ENCODE measurements at places on chromosomes 1 and 21.

- DNase-seq = no peak
These were observed 20.3 kb downstream of the NOS1AP start for GRCh38 chr1:162089748-162090147.

GRCh38 chr1:192575499-192576189 is at the start of gene RGS1:
Gene RGS1 (plus strand): TSS chr1:192575773. CDS start chr1:192575793, 20 bp downstream.
- no peak for DNase-seq

GRCh38 chr1:155952505-155952890 is 11.1 kb downstream of the RXFP4 start:
- no peak for DNase-seq

DNA sequence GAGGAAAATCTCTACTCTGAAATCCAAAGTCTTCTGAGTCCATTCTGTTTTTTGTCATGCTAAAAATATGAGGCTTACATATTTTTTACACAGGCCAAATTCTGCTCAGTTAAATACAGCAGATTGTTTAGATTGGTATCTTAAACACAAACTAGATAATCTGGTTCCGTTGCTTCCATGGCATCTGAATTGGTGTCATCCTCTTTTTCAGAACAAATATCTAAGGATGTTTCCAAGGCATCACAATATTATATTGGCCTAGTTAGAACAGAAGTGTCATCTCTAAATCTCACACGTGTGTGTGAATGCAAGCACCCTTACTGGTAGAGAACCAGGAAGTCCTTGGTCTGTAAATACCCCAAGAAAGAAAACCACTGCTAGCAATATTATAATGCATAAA is 151.2 kb downstream of the NRIP1 start:
- no peak for DNase-seq

- no peak for DNase-seq
These were observed 6.3 kb upstream of the SRARP start for GRCh38 chr1:15997637-15998280.

DNA sequence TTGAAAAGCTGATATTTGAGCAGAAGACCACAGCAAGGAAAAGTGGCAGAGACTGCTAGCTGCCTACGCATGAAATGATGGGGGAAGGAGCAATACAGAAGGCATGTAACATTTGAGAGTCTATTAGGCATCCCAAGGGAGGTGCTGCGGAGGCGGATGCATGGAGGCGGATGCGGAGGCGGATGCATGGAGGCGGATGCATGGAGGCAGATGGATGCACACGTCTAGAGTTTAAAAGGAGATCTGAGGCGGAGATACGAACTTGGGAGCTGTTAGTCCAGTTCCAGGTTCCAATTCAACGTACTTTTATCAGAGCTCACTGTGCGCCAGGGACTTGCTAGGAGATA is 744 bp upstream of the DDX20 start:
- DNase-seq = peak; percentile 91

DNA sequence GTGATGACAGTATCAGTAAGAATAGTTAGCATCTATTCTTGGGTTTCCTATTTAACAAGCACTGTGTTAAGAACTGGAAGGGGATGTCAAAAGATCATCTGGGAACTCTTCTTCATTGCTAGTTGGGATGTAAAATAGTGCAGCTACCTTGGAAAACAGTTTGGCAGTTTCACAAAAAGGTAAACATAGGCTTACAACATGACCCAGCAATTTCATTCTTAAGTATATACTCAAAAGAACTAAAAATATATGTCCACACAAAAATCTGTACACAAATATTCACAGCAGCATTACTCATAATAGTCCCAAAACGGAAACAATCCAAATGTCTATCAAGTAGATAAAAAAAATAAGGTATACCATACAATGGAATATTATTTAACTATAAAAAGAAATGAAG is 45.7 kb downstream of the DIPK1A start:
- DNase-seq = no peak

DNA sequence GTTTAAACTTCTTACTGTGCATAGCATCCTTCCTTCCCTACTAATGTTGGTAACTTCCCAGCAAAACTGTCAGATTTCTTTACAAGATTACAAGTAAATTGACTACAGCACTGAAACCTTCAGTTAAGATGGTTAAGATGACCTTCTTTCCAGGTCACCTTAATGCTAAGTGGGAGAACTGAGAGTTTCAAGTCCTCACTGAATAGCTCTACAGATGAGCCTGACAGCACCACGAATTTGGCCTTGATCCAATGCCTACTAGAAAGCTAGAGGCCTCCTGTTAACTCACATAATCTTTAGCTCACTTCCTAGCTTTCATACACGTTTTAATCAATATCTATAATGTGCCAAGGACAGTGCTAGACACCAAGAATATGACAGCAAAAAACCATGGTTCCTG is 276.0 kb upstream of the PLD5 start:
- DNase-seq = no peak

- DNase-seq = no peak
These were observed 225.6 kb upstream of the FGGY start for GRCh38 chr1:59071289-59071688.

- peak; percentile 19 for DNase-seq
These were observed 109.1 kb upstream of the GADD45A start for GRCh38 chr1:67575861-67576260.

DNA sequence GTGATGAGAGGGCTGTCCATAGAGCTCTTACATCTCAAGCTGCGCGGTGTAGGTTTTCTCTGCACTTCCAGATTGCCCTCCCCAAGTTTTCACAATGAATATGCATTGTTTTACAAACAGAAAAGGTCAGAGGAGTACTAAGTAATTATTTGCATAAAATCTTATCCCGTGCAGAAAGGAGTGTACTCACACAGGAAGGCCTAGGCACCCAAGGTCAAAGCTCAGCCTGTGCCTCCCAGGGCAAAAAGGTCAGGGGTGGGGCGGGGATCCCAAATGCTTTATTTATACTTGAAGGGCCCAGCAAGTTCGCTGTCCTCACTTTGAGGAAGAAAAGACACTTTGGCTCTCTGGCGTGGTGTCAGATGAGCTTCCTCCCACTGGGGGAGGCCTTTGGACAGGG is 10.3 kb upstream of the KCNE1 start:
- no peak for DNase-seq

- DNase-seq = no peak
These were observed 642.8 kb downstream of the KCNT2 start for GRCh38 chr1:195965475-195965874.

- DNase-seq = no peak
These were observed 129.5 kb downstream of the TENT5C start for GRCh38 chr1:117735045-117735992.

DNA sequence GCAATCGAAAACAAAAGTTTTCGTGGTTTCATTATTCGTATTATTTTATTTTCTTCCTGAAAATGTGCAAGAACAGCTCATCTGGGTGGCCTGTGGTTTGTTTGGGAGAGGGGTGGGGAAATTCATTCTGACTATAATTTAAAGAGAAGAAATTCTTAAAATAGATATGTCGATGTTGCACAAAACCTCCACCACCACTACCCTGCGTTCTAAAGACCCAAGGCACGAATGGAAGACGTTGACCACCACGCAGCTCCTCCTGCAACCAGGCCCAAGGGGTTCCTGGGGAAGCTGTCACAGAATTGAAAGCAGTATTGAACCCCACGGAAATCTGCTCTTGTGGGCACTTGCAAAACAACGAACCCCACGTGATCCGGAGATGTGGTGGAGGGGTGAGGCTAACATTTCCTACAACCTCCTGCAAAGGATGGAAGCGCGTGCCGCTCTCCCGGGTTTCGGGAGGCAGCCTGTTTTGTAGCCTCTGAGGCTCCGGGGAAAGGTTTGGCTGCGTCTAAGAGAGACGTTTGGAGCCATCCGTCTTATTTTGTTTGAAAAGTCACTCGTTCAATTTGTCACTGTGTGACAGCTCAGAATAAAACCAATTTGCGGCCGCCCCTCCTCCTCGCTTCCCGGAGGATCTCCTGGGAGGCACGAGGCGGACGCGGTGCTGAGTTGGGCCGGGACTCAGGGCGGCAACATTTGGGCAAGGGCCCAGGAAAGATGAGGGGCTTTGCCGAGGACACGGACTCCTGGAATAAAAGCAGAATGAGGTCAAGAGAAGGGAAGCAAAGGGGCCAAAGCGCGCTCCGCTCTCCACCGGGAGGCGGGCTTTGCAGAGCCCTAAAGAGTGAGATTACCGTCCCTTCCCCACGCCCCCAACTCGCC is 810 bp upstream of the HLX start:
- no peak for DNase-seq

DNA sequence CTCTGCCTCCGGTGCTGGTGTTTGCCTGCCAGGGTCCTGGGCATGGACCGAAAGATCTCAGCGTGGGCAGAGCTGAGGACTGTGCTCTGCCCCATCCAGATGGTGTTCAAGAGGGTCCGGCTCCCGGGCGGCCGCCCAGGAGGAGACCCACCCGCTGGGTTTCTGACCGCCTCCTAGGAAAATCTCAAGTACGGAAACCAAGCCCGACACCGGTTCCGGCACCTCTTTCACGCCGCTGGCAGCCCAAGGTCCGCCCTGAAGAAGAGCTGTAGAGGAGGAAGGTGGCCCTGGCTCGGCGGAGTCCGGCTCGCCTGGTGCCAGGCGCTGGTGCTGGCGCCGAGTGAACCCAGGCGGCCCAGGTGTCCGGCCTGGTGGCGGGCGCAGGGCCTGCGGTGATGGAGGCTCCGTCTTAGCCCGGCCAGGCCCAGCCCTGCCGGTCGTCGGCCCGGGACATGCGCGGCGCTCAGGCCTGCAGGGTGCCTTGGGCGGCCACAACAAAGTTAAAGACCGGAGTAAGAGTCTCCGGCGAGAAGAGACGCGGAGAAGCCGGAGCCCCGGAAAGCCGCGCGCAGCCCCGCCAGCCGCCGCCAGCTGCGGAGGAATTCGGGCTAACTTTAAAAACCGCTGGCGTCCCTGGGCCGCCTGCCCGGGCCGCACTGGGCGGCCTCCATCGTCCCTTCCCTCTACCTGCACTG is 1.5 kb downstream of the GRIK3 start:
- no peak for DNase-seq

GRCh38 chr1:10200620-10201019 is 9.8 kb upstream of the KIF1B start:
- DNase-seq = no peak

DNA sequence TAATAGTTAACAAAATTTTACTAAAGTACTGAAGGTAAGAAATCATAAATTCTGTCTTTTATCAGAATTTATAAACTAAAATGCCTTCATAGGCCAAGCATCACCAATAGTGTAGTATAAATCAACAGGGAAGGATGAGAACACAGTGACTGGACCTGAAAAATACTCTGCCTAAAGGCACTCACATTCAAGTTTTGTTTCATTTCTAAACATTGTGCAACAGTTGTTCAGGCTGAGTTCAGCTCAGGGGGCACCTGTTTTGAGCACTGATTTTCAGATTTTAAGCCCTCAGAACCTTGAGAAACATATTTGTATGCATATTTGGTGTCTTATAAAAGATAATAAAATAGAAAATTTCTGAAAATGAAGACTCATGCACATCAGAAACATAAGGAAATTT is 12.4 kb downstream of the ACBD6 start:
- no peak for DNase-seq

GRCh38 chr1:215055281-215055935 is 27.1 kb upstream of the KCNK2 start:
- no peak for DNase-seq

DNA sequence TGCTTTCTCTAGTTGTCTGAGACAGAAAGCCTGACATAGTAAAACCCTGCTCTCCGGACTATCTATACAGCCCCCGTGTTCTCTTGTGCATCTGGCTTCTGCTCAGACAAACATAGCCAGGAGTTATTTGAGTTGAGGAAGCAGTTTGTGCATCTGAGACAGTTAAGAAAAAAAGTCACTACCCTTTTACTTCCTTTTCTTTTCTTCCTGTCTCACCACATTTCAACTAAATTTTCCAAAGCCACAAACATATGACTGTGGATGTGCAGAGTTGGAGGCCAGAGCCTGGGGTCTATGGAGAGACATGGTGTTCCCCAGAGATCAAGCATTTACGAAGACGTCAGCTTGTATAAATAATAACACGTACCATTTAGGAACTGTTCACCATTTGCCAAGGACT is 158.5 kb upstream of the FGGY start:
- no peak for DNase-seq

GRCh38 chr1:39082010-39082799 is 56.1 kb downstream of the NDUFS5 start:
- DNase-seq = no peak

- no peak for DNase-seq
These were observed 33.6 kb downstream of the WLS start for GRCh38 chr1:68198752-68199151.

DNA sequence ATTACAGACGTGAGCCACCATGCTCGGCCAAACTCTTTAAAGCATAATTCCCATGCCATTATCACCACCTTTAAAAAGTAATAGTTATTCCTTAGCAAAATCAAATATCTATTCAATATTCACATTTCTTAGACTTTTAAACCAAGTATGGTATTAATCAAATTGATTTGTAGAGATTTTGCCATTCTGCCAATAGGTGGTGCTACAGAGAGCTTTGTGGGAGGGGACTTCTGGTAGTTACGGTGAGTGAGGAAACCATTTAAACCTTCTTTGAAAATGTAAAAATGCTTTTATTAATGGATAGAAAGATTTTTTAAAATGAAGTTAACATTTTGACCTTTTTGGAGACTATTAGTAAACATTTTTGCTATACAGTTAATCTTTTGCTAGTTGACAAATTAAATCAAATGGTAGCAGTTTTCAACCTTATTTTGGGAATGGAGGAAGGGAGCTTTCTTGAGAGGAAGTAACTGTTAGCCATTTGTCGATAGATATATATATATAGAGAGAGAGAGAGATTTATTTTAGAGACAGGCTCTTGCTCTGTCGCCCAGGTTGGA is 19.3 kb downstream of the IARS2 start:
- no peak for DNase-seq

DNA sequence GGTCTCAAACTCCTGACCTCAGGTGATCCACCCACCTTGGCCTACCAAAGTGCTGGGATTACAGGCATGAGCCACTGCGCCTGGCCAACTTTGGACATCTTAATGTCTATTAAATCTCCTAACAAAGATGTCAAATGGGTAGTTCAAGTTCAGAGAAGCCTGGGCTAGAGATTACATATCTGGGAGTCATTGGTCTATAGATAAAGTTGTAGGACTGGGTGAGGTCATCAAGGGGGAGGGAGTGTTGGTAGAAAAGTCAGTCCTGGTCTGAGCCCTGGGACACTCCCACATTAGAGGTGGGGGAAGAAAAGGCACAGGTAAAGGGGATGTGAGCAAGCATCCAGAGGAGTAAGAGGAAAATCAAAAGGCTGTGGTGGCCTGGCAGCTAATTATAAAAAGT is 6.6 kb downstream of the UBIAD1 start:
- DNase-seq = no peak

DNA sequence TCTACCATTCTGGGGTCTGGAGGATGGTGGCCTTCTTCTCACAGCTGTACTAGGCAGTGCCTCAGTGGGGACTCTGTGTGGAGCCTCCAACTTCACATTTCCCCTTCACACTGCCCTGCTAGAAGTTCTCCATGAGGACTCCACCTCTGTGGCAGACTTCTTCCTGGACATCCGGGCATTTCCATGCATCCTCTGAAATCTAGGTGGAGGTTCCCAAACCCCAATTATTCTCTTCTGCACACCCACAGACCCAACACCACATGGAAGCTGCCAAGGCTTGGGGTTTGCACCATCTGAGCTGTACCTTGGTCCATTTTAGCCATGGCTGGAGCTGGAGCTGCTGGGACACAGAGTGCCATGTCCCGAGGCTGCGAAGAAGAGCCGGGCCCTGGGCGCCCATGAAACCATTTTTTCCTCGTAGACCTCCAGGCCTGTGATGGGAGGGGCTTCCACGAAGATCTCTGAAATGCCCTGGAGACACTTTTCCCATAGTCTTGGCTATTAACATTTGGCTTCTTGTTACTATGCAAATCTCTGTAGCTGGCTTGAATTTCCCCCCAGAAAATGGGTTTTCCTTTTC is 170.5 kb downstream of the FOXD2 start:
- no peak for DNase-seq

- no peak for DNase-seq
These were observed 68.0 kb downstream of the LRRN2 start for GRCh38 chr1:204617256-204618147.
